ENCODE measurements at places on chromosomes 1 and 21.

GRCh38 chr1:223710179-223711133 lies 1.9 kb upstream of the CAPN2 start:
- DNase-seq = no peak

GRCh38 chr1:204331275-204331674 lies 28.5 kb downstream of the PLEKHA6 start:
- no peak for DNase-seq

GRCh38 chr1:194684636-194685035 lies 1498.2 kb upstream of the B3GALT2 start:
- no peak for DNase-seq

DNA sequence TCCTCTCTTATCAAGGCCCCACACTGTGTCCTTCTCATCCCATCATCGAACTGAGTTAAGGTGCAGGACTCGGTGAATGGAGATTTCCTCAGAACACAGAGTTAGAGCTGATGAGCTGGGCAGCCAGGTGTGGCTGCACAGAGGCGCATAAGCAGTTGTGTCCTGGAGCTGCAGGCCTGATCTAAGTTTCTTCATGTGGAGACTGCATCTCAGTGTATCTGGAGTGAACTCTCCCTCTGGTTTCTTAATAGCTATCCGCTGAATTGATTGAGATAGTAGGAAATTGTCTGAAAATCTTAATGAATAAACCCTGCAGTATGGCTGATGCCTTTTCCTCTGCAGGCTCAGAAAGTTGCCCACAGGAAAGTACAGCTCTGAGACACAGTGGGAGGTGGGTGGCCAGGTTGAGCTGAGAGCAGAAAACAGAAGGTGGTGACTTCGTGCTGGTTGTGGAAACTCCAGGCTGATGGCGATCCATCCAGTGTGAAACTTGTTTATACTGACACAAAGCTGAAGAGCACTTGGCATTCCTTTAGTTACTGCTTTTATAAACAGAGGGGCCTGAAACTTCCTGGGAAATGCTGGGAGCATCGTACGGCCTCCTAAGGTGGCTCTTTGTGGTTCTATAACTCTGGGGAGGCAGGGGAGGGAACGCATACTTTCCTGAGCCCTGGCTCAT lies 67.4 kb upstream of the F3 start:
- no peak for DNase-seq

DNA sequence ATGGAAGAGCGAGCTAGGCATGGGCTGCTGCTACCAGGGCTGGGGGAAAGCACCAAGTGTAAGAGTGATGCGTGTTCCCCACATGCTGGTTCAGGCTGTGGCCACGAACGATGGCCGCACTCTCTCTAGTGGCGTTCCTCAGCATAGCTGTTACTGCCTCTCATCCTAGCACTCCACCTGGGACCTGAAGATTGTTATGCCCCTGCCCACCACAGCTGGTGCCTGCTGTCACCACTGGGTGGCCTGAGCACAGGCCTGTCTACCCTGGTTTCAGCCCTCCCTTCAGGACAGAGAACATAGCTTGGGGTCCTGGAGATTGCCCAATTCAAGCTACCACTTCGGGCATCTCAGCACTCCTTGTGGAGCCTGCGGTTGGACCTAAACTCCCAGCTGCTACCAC lies 80.1 kb upstream of the PDC start:
- no peak for DNase-seq

DNA sequence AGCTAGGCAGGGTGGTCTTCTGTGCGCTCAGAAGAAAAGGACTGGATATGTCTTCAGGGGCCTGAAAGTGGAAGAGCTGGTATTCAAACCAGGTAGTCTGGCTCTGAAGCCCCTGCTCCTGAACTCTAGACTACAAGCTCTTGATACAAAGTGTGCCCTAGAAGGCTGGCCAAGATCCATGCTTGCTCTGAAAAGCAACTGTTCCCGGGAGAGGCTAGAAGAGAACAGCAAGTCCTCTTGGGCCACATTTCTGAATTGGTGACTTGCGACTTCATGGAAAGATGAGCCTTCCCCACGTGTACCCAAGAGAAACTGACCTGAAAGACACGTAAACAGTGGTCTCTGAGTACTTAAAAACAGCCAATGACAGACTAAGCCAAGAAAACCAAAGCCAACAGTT lies 123.3 kb upstream of the GRIK3 start:
- DNase-seq = no peak

Measured in fibroblast of gingiva (primary cell).